Glutamatergic neuron (in vitro differentiated cells): ENCODE measurements at places on chromosomes 4 and X. TPM values are rescaled to one million over a fixed set of nuclear protein-coding genes. Genes with fewer than 3 reads are reported as not detected.

SPATA18 gene
- total RNA-seq = 3.9 TPM

TMEM31 gene
- total RNA-seq = not detected

DNAAF6 gene
- total RNA-seq = not detected

UGT2B11 gene
- total RNA-seq = not detected

SHOX gene
- 0.22 TPM for total RNA-seq

PAGE2 gene
- not detected for total RNA-seq

GPR143 gene
- total RNA-seq = not detected

ODAPH gene
- not detected for total RNA-seq

FGFBP2 gene
- not detected for total RNA-seq
